Epithelial cell of proximal tubule (primary cell): ENCODE measurements at places on chromosomes 5 and 9.

GRCh38 chr5:76069061-76069735, 14.0 kb upstream of the SV2C start:
- DNase-seq = no peak

- DNase-seq = no peak
These were observed 2.2 kb upstream of the PRR7 start for GRCh38 chr5:177444106-177445051.

GRCh38 chr5:74141053-74141452, 499.5 kb downstream of the ENC1 start:
- DNase-seq = peak; percentile 39

GRCh38 chr9:36928670-36929349, 105.3 kb downstream of the PAX5 start:
- DNase-seq = peak; percentile 35

- no peak for DNase-seq
These were observed 453.2 kb upstream of the NUDT12 start for GRCh38 chr5:104015765-104016164.

GRCh38 chr9:137669261-137669672, 50.5 kb downstream of the EHMT1 start:
- no peak for DNase-seq

DNA sequence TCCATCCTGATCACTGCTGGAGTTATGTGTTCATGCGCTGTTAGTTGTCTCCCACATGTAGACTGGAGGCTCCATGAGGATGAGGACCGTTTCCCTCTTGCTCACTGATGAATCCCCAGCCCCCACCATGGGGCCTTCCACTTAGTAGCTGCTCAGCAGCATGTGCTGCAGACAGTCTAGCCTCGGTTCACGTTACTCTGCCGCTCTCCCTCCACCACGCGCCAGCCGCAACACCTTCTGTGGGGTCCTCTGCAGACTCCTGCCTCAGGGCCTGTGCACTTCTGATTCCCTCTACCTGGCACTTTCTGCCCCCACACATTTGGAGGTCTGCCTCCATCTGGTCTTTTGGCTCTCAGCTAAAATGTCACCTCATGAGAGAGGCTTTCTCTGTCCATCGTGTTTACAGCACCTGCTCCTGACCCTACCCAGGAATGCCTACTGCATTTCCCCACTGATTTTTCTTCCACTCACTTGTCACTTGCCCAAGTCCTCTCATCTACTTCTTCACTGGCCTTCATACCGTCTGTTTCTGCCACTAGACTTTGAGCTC, 36.3 kb downstream of the STK10 start:
- DNase-seq = no peak

DNA sequence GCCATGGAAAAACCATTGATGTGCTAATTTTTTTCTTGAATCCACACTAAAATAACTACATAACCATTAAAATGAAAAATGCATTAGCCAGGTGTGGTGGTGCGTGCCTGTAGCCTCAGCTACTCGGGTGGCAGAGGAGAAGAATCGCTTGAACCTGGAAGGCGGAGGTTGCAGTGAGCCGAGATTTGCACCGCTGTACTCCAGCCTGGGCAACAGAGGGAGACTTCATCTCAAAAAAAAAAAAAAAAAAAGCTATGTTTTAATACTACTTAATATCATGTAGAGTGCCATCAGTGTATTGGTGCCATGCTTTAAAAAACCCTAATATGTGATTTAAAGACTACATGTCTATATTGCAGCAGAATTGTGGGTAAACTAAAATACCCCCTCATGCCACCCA, 58.9 kb downstream of the NDFIP1 start:
- no peak for DNase-seq

- DNase-seq = no peak
These were observed 384.1 kb downstream of the EBF1 start for GRCh38 chr5:158715592-158715991.

- no peak for DNase-seq
These were observed 6.7 kb downstream of the NSD1 start for GRCh38 chr5:177140312-177140711.

DNA sequence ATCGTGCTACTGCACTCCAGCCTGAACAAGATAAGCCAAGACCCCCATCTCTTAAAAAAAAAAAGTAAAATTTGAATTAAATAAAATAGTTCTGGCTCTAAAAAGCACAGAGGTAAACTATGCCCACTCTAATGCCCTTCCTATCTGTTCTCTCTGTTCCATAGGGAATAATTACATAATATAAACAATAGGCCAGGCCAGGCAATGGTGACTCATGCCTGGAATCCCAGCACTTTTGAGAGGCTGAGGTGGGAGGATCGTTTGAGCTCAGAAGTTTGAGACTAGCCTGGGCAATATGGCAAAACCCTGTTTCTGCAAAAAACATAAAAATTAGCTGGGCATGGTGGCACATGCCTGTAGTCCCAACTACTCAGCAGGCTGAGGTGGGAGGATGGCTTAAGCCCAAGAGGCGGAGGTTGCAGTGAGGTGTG, 47.4 kb downstream of the MYO10 start:
- no peak for DNase-seq

DNA sequence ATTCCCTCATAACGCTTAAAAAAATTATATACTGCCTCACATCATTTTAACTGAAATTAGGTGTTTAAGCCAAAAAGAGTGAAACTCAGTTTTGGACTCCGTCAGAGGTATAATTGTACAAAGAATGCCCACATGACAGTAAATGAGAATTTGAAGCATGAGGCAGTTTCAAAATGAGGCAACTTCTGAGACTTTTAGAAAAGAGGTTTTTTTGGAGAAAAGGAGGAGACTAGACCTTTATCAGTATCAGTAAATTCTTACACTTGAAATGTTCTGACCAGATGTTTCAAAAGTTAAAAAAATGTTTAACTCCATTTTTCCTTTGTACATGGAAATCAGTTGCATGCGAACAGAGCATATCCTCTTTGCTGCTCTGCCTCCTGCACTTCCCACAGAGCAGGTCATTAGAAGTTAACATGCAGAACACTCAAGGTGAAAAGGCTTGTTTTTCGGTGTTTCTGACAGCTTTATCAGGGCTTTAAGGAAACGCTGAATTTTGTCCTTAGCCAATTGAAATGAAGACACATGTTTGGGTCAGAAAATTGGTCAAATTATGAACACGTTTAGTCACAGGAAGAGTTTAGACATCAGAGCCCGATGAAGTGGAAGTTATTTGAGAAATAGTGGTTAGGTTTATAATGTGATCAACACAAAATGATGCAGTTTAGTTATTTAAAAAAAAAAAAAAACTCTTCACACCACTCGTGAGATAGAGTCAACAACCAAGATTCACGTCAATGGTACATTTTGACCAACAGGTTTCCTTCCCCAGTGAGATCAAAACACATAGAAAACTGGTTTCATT, 59.5 kb downstream of the PIK3R1 start:
- no peak for DNase-seq

GRCh38 chr5:31733371-31733770, 94.4 kb downstream of the PDZD2 start:
- no peak for DNase-seq

- no peak for DNase-seq
These were observed 40.3 kb downstream of the CSF1R start for GRCh38 chr5:150046031-150046430.

GRCh38 chr5:42600441-42600840, 156.2 kb upstream of the CCDC152 start:
- no peak for DNase-seq

DNA sequence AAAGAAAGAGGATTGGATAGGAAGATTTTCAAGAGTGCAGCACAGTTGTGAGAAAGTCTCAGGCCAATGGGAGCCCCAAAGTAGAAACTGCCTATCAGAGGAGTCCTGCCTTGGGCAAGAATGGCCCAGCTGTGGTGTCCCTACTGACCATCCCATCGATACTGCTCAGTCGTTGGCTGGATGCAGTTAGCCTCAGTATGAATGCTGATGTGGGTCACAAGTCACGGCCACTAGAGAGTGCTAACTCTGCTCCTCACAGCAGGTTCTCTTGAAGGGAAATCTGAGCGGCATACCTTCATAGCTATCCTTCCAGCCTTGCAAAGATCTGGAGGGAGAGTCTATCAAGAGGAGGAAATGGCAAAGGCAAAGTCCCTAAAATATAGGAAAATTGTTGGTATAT, 11.6 kb upstream of the CETN3 start:
- DNase-seq = no peak

GRCh38 chr9:16329671-16330113, 540.8 kb downstream of the BNC2 start:
- DNase-seq = no peak

- no peak for DNase-seq
These were observed 464.5 kb downstream of the ICE1 start for GRCh38 chr5:5886812-5887486.

DNA sequence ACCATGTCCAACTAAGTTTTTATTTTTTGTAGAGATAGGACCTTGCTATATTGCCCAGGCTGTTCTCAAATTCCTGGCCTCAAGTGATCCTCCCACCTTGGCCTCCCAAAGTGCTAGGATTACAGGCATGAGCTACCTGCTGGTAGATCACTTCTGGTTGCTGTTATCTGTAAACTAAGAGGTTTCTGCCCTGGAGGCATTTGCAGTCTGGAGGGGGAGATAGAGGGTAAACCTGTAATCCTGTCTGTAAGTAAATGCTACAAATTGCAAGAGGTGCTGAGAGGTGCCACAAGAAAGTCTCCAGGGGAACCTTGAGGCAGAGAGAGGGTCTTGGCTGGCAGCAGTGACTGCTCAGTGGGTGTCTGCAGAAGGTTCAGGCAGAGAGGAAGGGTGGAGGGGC, 29.0 kb upstream of the GGTA1 start:
- no peak for DNase-seq

DNA sequence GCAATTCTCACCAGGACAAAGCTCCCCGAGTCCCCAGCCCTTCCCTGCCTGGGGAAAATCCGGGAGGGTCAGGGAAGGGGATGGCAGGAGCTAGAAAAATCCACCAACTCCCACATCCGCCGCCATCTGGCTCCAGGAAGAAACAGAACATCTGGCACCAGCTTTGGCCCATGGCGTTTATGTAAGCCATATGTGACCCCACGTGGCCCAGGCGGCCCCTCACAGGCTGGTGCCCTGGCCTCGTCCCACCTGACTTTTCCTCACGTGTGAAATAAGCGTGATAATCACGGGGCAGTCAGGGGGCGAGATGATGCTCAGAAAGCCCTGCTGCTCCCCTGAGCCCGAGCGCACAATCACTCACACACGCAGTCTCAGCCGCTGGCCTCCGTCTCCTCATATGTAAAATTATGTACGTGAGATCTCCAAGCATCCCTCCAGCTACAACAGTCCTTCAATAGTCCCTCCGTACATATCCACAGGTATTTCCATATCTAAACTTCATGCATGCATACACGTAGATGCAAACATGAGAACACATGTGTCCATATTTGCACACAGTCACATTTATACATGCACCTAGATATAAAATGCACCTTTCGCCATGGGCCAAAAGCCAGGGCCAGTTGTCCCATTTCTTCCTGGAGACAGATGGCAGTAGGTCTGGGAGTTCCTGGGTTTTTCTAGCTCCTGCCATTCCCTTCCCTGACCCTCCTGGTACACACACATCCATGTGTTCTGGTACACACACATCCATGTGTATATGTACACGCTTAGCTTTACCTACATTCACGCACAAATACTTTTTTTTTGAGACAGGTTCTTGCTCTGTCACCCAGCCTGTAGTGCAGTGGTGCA, 28.9 kb downstream of the PLPP7 start:
- no peak for DNase-seq

- DNase-seq = no peak
These were observed 246.6 kb downstream of the DEPDC1B start for GRCh38 chr5:60453186-60453976.

DNA sequence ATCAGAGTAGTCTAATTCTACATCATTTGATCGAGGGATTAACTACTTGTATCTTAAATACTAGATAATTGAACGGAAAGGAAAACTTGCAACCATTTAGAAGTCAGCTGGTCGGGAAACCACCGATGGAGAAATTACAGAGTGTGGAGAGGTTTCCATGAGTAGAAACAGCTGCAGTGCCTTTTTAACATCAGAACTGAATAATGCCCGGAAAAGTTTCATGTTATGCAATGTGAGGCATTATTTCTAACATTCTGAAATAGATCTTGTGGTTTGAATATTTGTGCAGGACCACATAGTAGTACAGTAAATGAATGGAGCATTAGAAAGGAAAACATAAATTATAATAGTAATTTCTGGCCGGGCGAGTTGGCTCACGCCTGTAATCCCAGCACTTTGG, 88.1 kb upstream of the RNF180 start:
- DNase-seq = no peak

GRCh38 chr9:74036549-74037231, 460.4 kb upstream of the RORB start:
- DNase-seq = no peak

DNA sequence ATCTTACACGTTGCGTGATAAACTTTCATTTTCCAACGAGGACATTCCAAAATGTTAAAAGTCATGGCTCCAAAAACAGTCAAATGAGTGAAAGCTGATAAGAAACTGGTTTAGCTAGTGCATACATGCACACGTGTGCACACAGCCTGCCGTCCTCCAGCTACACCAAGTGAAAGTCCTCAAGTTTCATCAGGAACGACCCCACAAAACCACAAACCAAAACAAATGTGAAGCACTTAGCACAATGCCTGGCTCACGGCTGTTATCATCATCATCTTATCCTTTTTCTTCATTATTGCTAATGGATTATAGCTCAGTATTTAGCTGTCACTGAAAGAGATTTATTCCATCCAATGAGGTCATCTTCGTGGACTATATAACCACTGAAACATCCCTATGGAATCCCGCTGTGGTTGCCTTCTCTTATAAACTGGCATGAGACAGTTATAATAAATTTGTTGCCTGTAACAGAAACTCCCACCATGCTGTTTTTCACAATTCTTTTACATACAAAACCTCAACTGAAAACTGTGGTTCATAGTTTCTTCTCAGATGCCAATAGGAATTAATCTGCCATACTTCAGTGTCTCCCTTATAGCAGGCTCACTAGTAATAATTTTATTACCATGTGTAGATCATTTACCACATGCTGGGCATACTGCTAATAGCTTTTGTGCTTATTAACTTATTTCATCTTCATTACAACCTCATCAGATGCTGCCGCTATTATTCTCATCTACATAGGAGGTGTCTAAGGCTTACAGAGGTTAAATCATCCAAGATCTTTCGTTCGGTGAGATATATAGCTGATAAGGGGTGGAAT, 56.1 kb downstream of the SAXO1 start:
- DNase-seq = no peak

- DNase-seq = no peak
These were observed 12.3 kb downstream of the GNE start for GRCh38 chr9:36245906-36246305.

DNA sequence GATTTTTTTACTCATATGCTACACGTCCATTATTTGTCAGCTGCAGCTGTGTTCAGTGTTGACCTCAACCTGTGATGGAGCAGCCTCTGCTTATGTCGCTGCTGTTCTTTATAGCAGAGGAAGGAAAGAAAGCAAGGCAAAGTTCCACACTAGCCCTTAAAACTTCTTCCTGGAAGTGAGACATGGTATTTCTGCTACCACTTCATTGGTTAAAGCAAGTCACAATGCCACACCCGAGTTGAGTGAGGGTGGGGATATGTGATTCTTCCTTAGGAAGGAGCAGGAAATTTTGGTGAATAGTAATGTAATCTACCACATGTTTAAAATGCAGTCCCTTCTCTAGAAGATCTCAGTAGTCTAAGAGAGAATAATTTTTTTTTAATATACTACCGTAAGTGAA, 224.8 kb upstream of the DMRT1 start:
- no peak for DNase-seq
